ENCODE measurements at places on chromosomes 12 and 14.

- no peak for DNase-seq
These were observed 2.2 kb downstream of the P3H3 start for GRCh38 chr12:6830286-6830890.

- no peak for DNase-seq
These were observed 151.7 kb upstream of the RTL1 start for GRCh38 chr14:101055106-101055662.

DNA sequence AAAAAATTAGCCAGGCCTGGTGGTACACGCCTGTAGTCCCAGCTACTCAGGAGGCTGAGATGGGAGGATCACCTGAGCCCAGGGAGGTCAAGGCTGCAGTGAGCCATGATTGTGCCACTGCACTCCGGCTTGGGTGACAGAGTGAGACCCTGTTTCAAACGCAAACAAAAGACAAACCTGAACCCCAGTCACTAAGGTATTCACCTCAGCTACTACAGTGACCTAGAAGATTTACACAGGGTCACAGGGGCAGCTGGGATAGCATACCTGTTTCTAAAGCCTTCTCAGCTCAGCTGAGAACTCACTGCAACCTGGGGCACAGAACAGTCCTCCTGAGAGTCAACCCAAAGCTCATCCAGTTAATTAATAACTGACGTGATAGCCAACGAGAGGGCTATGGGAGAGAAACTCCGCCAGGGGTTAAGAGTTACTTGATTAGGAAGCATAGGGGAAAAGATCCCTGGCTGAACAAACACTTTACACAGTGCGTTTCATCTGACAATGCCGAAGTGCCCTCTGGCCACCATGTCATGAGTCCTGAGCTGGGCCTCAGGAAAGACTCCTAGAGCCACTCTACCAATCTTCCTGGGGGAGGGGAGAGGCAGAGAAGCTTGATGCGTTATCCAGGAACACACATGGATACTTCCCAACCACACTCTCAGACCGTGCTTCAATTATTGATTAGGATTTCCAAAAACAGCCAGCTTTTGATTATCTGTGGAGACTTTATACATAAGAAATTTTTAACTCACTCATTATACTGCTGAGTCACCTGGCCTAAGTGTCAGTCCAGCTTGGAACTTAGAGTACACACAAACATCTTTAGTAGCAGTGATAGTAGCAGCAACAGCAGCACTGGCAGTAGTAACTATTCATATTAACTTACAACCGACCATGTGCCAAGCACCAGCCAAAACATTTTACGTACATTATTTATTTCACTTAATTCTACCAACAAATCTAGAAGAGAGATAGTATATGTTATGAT is 48.2 kb downstream of the FOXN3 start:
- no peak for DNase-seq

GRCh38 chr12:109162551-109162950 is 46.2 kb downstream of the ACACB start:
- DNase-seq: no peak

DNA sequence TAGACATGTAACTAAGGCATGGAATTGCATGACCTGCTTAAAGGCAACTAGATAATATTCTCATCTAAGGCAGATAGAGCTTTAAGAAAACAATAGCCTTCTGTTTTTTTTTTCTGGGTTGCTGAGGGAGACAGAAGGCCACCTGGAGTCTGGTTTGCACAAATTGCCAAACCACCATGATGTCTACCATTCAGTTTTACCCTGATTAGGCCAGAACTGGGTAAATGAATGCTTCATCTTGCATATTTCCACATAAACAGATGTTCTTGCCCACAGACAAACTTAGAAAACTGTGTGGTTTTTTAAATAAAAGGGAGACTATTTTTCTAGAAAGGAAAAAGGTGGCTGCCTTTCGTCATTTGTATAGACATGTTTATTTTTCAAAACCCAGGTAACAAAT is 278.7 kb upstream of the PRICKLE1 start:
- no peak for DNase-seq

DNA sequence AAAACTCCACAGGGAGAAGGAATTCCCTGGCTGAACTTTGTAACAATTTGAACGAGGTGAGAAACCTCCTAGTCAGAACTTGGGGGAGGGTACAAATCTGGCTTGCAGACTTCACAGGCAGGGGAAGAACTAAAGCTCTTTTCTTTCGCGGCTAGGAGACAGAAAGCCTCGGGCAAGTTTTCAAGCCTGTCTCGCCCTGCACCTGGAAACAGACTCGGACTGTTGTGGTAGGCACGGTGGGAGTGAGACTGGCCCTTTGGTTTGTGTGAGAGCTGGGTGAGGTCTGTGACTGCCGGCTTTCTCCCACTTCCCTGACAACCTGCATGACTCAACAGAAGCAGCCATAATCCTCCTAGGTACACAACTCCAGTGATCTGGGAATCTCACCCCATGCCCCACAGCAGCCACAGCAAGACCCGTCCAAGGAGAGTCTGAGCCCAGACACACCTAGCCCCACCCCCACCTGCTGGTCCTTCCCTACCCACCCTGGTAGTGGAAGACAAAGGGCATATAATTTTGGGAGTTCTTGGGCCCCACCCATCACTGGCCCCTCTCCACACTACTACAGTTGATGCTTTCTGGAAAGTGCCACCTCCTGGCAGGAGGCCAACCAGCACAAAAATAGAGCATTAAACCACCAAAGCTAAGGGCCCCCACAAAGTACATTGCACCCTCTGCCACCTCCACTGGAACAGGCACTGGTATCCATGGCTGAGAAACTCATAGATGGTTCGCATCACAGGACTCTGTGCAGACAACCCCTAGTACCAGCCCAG is 102.7 kb upstream of the ST8SIA1 start:
- DNase-seq: no peak

DNA sequence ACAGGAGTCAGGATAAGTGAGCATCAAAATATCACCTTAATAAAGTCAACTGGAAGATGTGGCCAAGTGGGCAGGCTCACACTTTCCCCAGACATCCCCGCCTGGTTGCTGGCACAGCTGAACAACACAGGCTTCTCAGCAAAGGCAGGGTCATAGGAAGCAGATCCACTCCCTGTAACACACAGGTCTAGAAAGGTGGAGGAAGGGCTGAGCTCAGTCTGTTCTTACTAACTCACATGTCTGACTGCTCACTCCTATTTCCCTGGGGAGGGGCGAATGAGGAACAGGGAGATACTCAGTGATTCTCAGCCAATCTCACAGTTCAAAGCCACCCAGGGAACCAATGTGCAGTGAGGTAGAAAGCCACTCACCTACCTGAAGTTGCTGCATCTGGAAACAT is 45.0 kb upstream of the AMN1 start:
- DNase-seq: no peak

DNA sequence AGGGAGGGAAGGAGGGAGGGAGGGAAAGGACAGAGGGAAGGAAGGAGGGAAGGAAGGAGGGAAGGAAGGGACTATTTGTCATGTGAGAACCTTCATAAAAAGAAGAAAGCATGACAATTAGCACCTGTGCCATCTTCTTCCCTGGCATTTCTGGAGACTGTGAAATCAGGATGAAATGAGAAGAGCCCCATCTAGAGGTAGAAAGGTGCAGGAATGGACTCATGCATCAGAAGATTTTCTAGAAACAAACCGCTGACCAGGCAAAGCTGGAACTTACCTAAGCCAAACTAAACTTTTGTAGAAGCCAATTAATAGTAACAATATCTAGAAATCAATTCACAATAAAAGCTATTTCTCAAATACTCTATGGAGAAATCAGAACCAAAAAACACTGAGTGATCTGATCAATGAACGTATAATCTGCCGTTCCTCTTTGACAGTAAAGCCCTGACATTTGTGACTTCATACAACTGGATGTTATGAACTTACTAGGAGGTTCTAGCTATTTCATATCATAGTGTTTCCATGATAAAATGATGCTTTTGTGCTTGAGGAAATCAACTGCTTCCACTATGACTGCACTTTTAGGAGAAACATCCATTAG is 24.4 kb upstream of the CRACR2A start:
- no peak for DNase-seq

DNA sequence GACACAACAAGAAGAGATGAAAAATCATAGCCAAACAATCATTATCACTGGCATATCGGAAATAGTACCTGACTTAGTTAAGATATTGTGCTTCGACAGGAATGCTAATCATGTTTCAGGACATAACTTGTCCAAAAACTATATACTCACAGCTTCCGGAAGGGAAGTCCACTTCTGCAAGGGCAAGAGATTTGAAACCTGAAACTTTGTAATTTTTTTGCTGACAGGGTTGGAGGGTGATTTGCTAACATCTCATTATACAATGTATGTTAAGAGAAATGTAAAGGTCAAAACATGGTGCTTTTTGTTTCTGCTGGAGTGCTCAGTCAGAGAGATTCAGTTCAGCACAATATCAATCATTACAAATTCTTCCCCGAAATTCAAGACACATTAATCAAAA is 200.3 kb downstream of the CNTN1 start:
- DNase-seq: no peak

GRCh38 chr14:100703386-100704220 is 23.1 kb upstream of the DLK1 start:
- DNase-seq: no peak

GRCh38 chr12:95859344-95859816 is 628 bp downstream of the SNRPF start:
- DNase-seq: no peak

GRCh38 chr12:26704684-26705460 is 128.1 kb downstream of the ITPR2 start:
- DNase-seq: no peak

DNA sequence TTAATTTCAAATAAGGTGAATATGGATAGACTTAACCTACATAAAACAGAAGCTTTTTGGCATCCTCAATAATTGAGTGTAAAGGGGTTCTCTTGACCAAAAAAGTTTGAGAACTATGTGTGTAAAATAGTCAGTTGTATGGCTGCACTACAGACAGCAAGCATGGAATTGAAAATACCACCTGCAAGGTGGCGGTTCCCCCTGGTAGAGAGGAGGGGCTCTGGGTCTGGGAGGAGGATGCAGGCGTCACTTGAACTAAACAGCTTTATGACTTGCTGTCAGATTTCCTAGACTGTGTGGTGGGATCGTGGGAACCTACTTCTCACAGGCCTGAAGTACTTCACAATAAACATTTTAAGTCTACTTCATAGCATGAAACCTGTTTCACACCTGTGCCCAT is 6.3 kb downstream of the EVL start:
- no peak for DNase-seq

- no peak for DNase-seq
These were observed 97.0 kb downstream of the PHETA1 start for GRCh38 chr12:111271674-111272418.

DNA sequence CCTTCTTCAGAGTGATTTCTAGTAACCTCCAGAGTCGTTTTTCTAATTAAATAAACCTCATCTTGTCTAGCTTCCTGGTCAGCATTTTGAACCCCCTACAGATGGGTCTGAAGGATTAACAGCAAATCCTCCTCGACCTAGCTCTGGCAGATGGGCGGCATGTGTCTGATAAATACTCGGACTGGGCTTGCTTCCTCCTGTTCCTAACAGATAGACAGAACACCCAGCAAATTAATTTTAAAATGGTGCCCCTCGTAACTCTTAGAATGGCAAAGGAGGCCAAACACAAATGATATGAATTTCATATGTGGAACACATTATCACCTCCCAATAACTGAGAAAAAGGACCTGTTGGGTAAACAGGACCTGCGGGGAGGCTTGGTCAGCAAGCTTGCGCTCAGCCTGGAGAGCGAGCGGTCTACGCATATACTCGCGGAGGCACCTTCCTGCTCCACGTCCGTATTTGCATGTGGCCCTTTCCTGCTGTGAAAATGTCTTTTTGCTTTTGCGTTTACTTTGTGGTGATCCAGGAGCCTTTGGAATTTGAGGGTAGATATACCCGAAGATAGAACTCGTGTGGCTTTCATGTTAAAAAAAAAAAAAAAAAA is 79.6 kb downstream of the OTX2 start:
- DNase-seq: no peak

GRCh38 chr12:62261876-62262517 is 1.8 kb downstream of the USP15 start:
- DNase-seq: no peak

- DNase-seq: no peak
These were observed 444.6 kb upstream of the DCN start for GRCh38 chr12:91627225-91627624.

- DNase-seq: no peak
These were observed 24.9 kb downstream of the PPM1A start for GRCh38 chr14:60273956-60274355.

- DNase-seq: no peak
These were observed 26.4 kb downstream of the CDC42BPB start for GRCh38 chr14:103030741-103031565.

- no peak for DNase-seq
These were observed 12.1 kb downstream of the CCDC63 start for GRCh38 chr12:110858848-110859247.

GRCh38 chr14:94689218-94689984 is 77.2 kb downstream of the SERPINA3 start:
- DNase-seq: peak; percentile 4

- DNase-seq: no peak
These were observed at the start of gene OTX2 for GRCh38 chr14:56810147-56810719. OTX2 (minus strand) TSS chr14:56810479; CDS start chr14:56805456, 5,023 bp downstream.

DNA sequence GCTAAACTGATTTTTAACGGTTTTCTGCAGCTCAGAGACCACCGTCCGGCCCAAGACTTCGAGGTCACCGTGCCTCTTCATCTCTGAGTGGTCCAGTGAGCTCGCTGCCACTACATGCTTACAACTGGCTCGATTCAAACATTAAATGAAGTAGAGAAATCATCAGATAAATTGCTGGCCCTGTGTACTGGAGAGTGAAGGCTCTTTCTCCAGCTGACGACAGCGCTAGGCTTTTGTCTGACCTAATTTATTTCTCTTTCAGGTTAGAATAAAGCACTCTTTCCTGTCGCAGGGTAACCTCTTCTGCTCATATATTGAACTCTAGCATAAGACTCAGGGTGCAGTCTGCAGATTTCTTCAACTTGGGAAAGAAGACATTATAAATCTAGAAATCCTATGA is 6.4 kb downstream of the BCL11B start:
- no peak for DNase-seq

DNA sequence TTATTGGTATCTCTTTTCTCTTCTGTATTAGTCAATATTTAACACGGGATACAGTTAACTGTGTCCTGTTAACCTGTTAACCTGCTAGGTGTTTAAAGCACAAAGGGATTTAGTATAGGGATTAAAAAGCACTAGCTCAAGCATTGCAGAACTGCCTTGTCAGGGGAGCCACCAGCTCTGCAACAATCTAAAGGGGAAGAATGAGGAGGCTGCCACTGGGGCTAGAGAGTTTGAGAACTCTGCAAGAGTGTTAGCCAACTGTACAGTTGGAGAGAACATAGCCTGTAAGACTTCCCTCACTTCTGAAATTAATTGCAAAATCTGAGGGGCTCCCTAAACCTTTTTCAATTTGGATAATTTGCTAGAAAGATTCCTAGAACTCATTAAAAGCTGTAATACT is 6.5 kb upstream of the VRK1 start:
- DNase-seq: no peak
